Endodermal cell (in vitro differentiated cells): ENCODE measurements at places on chromosomes 3 and 15. TPM values are rescaled to one million over a fixed set of nuclear protein-coding genes. Genes with fewer than 3 reads are reported as not detected.

P2RY13 gene
- total RNA-seq: not detected in 3 replicates

SGO1 gene
- 25.1 and 26.4 TPM in 2 replicates for total RNA-seq

RASGRF1 gene
- 0.05 and 0.20 TPM in 2 replicates for total RNA-seq

CAMKV gene
- 0.70 to 0.75 TPM (median 0.72 TPM) in 3 replicates for total RNA-seq

PLA2G4F gene
- total RNA-seq: not detected in 2 replicates

MCF2L2 gene
- total RNA-seq: 53.7 and 72.6 TPM in 2 replicates

ISLR2 gene
- 1.2 TPM in 1 of 3 replicates, not detected in the others for total RNA-seq

GATM gene
- 32.4 and 35.2 TPM in 2 replicates for total RNA-seq

CAND2 gene
- 5.7 and 7.8 TPM in 2 replicates for total RNA-seq

VIPR1 gene
- 11.8 and 14.7 TPM in 2 replicates for total RNA-seq

GNAT1 gene
- 1.2 TPM in 1 of 2 replicates, not detected in the other for total RNA-seq

PRICKLE2 gene
- total RNA-seq: 8.2 to 13.0 TPM (median 8.5 TPM) in 3 replicates

ATP2B2 gene
- total RNA-seq: 0.07 and 0.09 TPM in 2 replicates

SPTBN5 gene
- 1.3 and 2.8 TPM in 2 replicates for total RNA-seq

ERICH6 gene
- not detected in 3 replicates for total RNA-seq

CASR gene
- 0.02 and 0.04 TPM in 2 replicates for total RNA-seq

STRIT1 gene
- not detected in 3 replicates for total RNA-seq

FBN1 gene
- 4.1 to 6.2 TPM (median 5.5 TPM) in 3 replicates for total RNA-seq

COL7A1 gene
- 14.4 and 15.7 TPM in 2 replicates for total RNA-seq

SUSD5 gene
- 2.6 and 2.8 TPM in 2 replicates for total RNA-seq

TTLL3 gene
- total RNA-seq: 18.6 and 21.6 TPM in 2 replicates

CD200 gene
- total RNA-seq: 47.7 to 71.5 TPM (median 49.2 TPM) in 3 replicates

CCDC12 gene
- 39.3 and 46.7 TPM in 2 replicates for total RNA-seq

OIP5 gene
- 18.9 and 21.2 TPM in 2 replicates for total RNA-seq

UBAP1L gene
- total RNA-seq: 1.5 to 4.3 TPM (median 3.4 TPM) in 3 replicates

STARD9 gene
- total RNA-seq: 2.0 and 2.9 TPM in 2 replicates

GABRA5 gene
- total RNA-seq: 4.4 and 5.4 TPM in 2 replicates

ALPK3 gene
- total RNA-seq: 32.1 to 68.0 TPM (median 57.8 TPM) in 3 replicates

LTK gene
- total RNA-seq: 0.35 to 0.59 TPM (median 0.44 TPM) in 3 replicates

SLC51A gene
- total RNA-seq: 1.9 to 3.7 TPM (median 2.4 TPM) in 3 replicates

SENP7 gene
- total RNA-seq: 16.1 and 19.3 TPM in 2 replicates

FOXL2 gene
- total RNA-seq: 0.24 and 0.27 TPM in 2 replicates

SHC4 gene
- total RNA-seq: 0.07 and 0.29 TPM in 2 replicates

TUSC7 gene
- total RNA-seq: not detected in 2 replicates

SLC12A1 gene
- total RNA-seq: not detected in 3 replicates

CFAP161 gene
- not detected in 2 replicates for total RNA-seq

UBA7 gene
- 0.63 and 1.0 TPM in 2 replicates for total RNA-seq

GASK1A gene
- total RNA-seq: 4.0 and 4.3 TPM in 2 replicates

ANKUB1 gene
- total RNA-seq: not detected in 3 replicates

AADACL2 gene
- not detected in 3 replicates for total RNA-seq

NEK4 gene
- total RNA-seq: 39.1 and 44.2 TPM in 2 replicates

TMEM212 gene
- not detected in 3 replicates for total RNA-seq

CORO2B gene
- 0.42 to 1.4 TPM (median 1.2 TPM) in 3 replicates for total RNA-seq

TGM5 gene
- not detected in 2 replicates for total RNA-seq

NAALADL2 gene
- total RNA-seq: 1.8 TPM in 2 replicates

PRTG gene
- total RNA-seq: 27.1 and 32.6 TPM in 2 replicates

TRIM42 gene
- not detected in 2 replicates for total RNA-seq

CHRNA3 gene
- 1.6 to 16.9 TPM (median 3.5 TPM) in 3 replicates for total RNA-seq

PARP9 gene
- total RNA-seq: 1.7 to 4.2 TPM (median 3.7 TPM) in 3 replicates

NR1I2 gene
- total RNA-seq: 0.12 to 0.32 TPM (median 0.20 TPM) in 3 replicates

SEMA5B gene
- total RNA-seq: 45.8 to 68.4 TPM (median 49.9 TPM) in 3 replicates

XYLB gene
- total RNA-seq: 3.9 to 6.7 TPM (median 6.3 TPM) in 3 replicates
